CD4-positive, alpha-beta T cell treated with Interleukin-4 for 4 hours (primary cell): ENCODE measurements at places on chromosomes 5 and 9.

DNA sequence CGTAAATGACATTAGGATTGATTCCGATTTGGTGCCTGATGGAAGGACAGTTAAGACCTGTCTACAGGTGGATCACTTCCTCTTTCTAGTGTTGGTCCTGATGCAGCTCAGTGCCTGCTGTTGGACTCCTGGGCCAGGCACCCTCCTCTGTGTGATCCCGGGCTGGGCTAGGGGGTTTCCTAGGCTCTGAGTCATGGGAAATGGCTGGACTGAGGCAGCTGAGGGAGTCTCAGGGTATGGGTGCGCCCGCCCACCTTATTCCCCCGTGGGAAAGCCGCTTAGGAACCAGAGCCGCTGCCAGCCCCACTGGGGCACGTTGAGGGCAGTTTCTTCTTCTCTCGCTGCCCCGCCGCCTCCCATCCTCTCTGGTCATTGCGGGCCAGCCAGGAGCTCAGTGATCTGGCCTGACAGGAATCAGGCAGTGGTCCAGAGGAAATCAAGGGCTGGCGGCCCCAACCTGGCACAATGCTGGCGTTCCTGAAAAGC is 12.9 kb downstream of the TCF7 start:
- DNase-seq = peak; percentile 67

GRCh38 chr5:124649491-124650146 is 96.8 kb downstream of the ZNF608 start:
- DNase-seq = peak; percentile 62

DNA sequence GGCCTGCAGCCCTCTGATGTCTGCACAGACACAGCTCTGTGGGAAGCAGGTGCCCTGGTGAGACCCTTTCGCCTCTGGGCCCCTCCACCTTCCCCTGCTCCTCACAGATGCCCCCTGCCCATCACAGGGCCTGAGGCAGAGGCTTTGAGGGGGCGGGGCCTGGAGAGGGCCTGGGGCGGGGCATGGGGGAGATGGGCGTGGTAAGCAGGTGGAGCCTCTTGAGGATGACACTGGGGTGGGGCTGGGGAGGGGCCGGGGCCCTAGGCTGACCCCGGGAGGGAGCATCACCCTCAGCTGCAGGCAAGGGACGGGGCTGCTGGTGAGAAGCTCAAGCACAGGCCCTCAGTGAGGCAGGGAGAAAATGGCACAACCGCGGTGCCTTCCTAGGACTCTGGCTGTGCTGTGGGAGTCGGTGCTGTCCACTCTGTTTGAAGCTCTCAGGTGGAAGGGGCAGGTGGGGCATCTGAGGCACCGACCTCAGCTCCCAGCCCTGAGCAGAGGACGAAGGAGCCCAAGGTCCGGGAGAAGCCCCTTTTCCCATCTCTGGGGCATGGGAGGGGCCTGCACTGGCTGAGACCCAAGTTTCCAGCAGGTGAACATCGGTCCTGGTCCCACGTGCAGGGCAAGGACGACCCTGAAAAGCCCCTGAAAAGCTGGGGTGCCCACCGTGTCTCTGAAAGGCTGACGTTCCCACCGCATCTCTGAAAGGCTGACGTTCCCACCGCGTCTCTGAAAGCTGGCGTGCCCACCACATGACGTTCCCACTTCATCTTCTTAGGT is 17.5 kb upstream of the SLC9A3 start:
- DNase-seq = no peak

DNA sequence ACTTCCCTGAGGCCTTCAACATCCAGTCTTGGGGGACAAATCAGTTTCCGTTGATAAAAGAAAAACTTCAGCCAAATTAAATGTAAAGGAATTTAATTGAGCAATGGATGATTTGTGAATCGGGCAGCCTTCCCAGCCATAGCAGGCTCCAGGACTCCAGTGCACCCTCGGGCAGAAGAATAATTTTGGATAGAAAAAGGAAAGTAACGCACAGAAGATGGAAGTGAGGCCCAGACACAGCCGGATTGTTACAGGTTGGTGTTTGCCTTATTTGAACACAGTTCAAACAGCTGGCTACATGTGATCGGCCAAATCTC is 19.1 kb downstream of the MRPL36 start:
- no peak for DNase-seq

- peak; percentile 24 for DNase-seq
Observed at GRCh38 chr9:91419222-91420191, 4.1 kb downstream of the NFIL3 start.

DNA sequence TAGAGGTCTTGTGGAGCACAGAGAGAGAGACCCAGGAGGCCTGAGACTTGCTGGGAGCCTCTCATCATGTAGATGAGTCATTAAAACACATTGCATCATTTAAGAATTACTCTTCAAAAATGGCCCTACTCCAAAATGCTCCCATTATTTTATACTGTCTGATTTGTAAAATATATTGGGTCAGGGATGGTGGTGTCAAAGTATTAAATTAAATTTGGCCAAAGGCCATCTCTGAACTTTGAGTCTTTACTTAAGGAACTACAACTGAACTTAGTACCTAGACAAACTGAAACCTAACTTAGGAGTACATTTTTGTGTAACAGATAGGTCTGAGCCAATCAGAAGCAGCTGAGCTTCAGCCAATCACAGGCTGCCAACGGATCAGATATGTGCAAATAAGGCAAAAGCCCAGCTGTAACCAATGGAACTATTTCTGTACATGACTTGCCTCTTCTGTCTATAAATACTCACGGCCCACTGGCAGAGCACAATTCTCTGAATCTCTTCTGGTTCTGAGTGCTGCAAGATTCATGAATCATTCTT is 657.2 kb downstream of the TLE1 start:
- no peak for DNase-seq

- DNase-seq = no peak
Observed at GRCh38 chr5:129904667-129905472, 605 bp downstream of the CHSY3 start.

GRCh38 chr5:2110137-2110933 is 227.6 kb upstream of the IRX4 start:
- DNase-seq = no peak

DNA sequence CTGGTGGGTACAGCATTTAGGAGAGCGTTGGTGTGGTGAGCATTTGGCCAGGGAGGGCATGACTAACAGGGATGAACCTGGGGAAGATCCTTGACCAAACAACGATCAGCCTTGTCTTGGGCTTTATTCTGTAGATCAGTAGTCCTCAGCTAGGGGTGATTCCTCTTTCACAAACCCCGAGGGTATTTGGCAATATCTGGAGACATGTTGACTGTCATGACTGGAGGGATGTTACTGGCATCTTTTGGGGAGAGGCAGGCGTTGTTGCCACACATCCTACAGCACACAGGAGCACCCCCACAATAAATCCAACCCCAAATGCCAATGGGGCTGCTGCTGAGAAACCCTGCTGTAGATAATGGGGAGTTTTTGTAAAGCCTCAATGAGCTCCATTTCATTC is 43.9 kb downstream of the OSTF1 start:
- DNase-seq = no peak

GRCh38 chr5:119355244-119355638 is 578 bp upstream of the TNFAIP8 start:
- DNase-seq = no peak

DNA sequence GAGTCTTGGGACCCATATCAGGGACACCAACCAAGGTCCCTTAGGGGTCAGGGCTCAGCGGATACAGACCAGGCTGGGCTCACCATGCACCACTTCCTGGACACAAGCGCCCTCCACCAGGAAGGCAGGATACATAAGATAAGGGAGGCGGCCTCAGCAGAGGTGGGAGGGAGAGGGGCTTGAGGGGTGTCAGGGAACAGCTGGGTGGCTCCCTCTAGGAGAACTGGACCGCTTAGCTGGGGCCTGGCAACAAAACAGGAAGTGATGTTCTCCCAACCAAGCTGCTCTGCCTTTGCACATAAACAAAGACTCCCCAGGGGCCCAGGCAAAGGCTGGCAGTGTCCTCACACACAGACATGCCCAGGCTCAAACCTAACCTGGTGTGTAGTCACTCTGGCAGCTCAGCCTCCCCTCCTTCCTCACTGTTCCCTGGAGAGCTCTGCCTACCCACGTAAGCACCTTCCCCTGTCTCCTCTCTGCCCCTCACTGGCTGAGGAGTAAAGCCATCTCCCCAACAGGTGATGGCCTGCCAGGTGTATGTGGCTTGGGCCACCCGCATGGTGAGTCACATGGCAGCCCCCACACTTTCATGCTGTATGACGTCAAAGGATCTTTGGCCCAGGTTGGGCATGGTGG is 5.8 kb upstream of the BICD2 start:
- DNase-seq = no peak

DNA sequence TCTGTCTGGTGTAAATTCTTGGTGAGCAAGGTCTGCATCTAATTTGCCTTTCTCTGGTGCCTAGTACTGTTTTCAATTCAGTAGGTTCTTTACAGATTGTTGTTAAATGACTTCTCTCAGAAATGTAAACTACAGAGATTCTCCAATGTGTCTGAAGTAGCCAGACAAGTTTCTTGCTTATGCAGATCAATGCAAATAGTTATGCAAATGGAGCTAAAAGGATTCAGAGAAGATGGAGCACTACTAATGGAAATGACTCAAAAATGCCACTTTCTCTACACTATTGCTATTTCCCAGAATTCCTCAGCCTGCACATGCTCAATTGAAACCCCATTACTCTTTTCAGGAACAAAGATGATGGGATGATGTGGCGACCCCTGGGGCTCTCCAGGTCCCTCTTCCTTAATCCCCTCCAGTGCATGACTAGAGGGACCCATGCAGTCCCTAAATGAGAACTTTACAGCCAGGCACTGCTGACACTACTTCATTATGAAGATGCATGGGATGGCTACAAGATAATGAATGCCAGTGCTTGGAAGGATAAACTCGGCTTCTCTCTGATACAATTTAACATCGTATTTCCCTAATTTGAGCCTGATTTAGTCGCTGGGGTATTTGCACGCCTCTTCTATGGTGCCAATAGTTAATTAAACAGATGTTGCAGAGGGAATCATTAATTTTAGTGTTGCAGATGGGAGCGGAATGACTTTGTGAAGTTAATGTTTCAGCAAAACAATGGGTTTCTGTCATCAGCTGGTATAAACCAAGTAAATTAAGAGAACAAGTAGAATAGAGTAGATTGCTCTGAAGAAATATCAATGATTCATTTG is 753.2 kb downstream of the TLR4 start:
- no peak for DNase-seq

GRCh38 chr9:116477584-116478141 is 209.4 kb upstream of the TRIM32 start:
- no peak for DNase-seq

- no peak for DNase-seq
Observed at GRCh38 chr5:161547406-161547737, 847 bp upstream of the GABRB2 start.

GRCh38 chr9:85064811-85065371 is 395.4 kb downstream of the NTRK2 start:
- DNase-seq = no peak

DNA sequence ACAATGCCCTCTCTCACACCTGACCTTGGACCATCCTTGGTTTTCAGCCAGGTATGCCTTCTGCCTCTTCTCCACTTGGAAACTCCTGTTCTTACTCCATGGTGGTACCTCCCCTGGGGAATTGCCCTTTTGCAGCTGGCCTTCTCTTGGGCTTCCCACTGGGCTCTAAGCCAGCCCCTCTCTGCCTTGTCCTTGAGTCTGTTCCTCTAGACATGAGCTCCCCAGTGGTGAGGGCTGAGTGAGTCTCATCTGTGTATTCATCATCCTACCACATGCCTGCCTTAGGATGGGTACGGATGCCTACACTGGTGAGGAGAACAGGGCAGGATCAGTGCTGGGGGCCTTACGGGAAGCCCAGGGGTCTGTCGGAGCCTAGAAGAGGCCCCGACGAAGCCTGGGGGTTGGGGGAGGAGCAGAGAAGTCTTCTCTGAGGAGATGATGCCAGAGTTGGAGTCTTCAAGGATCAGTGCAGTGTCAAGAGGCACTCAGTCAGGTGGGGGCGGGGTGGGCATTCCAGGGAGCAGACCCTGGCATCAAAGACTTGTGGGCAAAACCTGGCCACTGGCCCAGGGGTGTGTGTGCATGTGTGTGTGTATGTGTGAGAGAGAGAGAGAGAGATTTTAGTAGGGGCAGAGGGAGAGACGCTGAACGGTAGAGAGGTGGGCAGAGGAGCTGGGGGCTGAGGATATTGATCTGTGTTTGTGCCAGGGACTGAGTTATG is 5.2 kb upstream of the CRB2 start:
- no peak for DNase-seq

- DNase-seq = no peak
Observed at GRCh38 chr5:115623658-115624057, 2.2 kb downstream of the TMED7 start.

DNA sequence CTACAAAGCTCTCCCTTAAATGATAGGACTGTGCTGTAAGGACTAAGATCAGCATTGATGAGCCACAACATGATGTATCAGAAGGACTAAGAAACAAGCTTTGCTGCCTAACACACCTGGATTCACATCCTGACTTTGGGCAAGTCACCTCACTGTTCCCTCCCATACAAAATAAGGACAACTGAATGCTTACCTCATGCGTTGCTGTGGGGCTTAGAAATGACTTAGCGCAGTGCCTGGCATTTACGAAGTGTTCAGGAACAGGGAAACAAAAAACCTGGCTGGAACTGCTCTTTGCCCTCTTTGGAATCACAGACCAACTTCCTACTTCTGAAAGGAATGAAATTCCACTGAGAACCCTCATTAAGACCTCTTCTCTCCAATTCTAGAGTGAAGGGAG is 113.7 kb downstream of the BAAT start:
- DNase-seq = no peak

DNA sequence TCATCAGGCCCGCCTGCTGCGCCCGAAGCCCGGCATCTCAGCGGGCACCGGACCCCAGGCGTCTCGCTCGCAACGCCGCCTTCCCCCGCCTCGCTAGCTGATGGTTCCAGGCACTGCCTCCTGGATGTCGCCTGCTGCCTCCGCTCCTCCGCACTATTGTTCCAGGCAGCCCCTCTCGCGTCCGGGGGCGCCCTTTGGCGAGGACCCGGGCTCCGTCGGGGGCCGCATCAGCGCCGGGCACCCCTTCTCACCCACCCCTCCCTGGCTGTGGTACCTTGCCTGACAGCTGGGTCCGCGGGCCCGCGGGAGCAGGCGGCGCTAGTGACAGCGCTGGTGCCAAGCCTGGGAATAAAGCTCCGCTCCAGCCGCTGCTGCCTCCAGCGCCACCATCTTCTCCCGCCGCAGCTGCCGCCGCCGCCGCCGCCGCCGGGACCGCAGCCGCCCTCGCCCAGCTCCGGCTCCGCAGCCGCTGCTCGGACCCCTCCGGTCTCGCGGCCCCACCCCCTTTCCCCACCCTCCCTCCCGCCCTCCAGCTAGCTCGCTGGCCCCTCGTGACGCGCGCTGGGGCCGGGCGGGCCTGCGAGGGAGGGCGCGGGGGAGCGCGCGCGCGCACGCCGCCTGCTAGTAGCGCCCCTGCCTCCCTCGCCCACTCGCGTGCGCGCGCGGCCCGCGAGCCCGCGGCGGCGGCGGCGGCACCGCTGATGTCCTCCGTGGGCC is at the start of gene APBA1:
APBA1 (minus strand) TSS at position 493 of the 717 bp plus-strand sequence.
- DNase-seq = peak; percentile 35

DNA sequence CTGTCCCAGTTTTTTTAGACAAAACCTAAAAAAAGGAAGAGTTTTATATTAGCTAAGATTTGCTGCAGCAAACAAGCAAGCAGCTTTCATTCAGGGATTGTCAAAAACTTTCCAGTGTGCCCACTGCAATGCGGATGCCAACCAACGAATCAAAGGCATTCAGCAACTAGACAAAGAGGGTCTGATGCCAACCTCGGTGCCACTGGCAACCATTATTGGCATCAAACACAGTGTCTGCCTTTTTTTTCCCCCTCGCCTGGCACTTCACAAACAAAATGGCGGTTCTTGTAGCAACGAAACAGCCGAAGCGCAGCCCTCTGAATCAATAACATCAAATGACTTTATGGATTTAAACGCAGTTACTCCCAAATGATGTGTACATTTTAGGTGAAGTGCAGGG is 10.4 kb downstream of the NFIB start:
- no peak for DNase-seq

GRCh38 chr9:136660971-136661550 is 1.7 kb upstream of the EGFL7 start:
- no peak for DNase-seq
